ENCODE measurements at places on chromosomes 7 and 10. TPM values are rescaled to one million over a fixed set of nuclear protein-coding genes. Genes with fewer than 3 reads are reported as not detected.
A peak's percentile ranks its signal among the peaks of the same experiment; 100 is the strongest.

GRCh38 chr10:114916653-114917052 lies 21.3 kb upstream of the TRUB1 start:
- no peak overlapping the region for H3K27ac ChIP-seq
- H3K4me1 ChIP-seq, result no peaks in the 10 kb centered on the region
- peaks cover 9% of the 10 kb centered on the region for H3K27me3 ChIP-seq
- H3K4me3 ChIP-seq, result no peak overlapping the region

The RPS24 gene
- 2,141 TPM for total RNA-seq

DNA sequence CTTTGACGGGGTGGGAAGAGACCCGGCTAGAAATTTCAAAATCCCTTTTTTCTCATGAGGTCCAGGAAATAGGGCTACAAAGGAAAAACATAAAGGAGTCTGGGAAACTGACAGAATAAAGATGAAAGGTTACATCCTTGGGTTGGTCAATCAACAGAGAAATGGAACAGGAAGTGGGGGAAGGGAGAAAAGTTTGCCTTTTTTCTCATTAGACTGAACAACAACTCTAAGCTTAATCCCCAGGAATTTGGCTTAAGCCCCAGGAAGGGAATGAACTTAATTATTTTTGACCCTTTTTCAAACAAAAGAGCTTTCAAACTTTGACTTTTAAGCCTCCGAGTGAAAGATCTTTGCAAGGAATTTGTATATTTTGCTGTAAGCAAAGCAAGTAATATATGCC lies 32.7 kb downstream of the LGI1 start:
- no peaks in the 10 kb centered on the region for H3K36me3 ChIP-seq
- no peak for DNase-seq
- no peak overlapping the region for H3K4me3 ChIP-seq
- H3K27ac ChIP-seq, result no peak overlapping the region

The ITIH5 gene
- not detected for total RNA-seq

The FAM25C gene
- total RNA-seq, result not detected

The AZGP1 gene
- total RNA-seq, result not detected

DNA sequence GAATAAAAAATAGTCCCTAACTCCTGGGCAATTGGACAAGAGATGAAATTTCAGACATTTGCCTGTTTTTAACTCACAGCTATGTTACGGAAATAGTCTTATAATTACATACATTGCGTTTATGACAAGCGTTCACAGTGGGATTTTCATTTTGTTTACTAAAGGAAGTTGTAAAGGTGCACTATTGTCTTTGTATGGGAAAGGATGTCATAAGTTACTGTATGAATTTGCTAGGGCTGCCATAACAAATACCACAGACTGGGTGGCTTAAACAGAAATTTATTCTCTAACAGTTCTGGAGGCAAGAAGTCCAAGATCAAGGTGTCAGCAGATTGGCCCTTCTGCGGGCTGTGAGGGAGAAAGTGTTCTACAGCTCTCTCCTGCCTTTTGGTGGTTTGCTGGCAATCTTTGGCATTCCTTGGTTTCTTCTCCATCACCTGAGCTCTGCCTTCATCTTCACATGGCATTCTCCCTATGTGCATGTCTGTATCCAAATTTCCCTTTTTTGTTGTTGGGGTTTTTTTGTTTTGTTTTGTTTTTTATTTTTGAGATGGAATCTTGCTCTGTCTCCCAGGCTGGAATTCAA lies 5.6 kb downstream of the NFE2L3 start:
- H3K27me3 ChIP-seq, result no peaks in the 10 kb centered on the region
- H3K4me1 ChIP-seq, result peaks cover 63% of the 10 kb centered on the region
- H3K36me3 ChIP-seq, result no peaks in the 10 kb centered on the region
- H3K27ac ChIP-seq, result peak overlapping the region; percentile 25
- DNase-seq, result no peak
- no peak overlapping the region for H3K4me3 ChIP-seq

The TMEM270 gene
- not detected for total RNA-seq

DNA sequence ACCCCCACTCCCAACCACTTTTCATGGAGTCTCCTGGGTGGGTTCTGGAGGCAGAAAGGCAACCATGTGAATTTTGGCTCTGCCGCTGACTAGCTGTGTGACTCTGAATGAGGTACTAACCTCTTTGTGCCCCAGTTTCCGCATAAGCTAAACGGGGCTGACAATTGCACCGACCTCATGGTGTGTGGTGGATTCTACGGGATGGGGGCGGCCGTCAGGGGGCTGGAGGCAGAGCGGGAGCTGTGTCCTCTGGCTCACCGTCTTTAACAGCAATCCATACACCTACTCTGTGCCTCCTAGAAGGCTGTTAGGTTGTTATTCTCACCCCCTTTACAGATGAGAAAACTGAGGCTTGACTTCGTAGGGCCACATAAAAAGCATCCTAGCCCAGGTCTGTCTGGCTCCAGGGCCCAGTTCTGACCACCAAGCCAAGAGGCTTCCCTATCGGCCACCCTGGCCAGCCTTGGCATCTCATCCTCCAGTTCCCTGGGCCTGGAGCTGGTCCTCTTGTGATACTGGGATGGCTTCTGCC lies 4.3 kb upstream of the SLC29A3 start:
- H3K4me3 ChIP-seq, result no peak overlapping the region
- H3K36me3 ChIP-seq, result no peaks in the 10 kb centered on the region
- H3K4me1 ChIP-seq, result peaks cover 10% of the 10 kb centered on the region
- peaks cover 24% of the 10 kb centered on the region for H3K27me3 ChIP-seq
- no peak overlapping the region for H3K27ac ChIP-seq
